Subcutaneous adipose tissue (tissue), 4 donors: ENCODE measurements at places on chromosomes 7 and 10. TPM values are rescaled to one million over a fixed set of nuclear protein-coding genes. Genes with fewer than 3 reads are reported as not detected.

CALML5 gene
- total RNA-seq: not detected

FFAR4 gene
- total RNA-seq: 1.8 TPM

GJC3 gene
- 2.1 TPM for total RNA-seq

GPRIN2 gene
- not detected for total RNA-seq

NME8 gene
- total RNA-seq: not detected

HMX3 gene
- not detected for total RNA-seq

PRSS37 gene
- total RNA-seq: not detected

LRIT1 gene
- total RNA-seq: not detected

TMEM213 gene
- total RNA-seq: not detected
